ENCODE measurements at places on chromosomes 5 and 9. TPM values are rescaled to one million over a fixed set of nuclear protein-coding genes. Genes with fewer than 3 reads are reported as not detected.
A peak's percentile ranks its signal among the peaks of the same experiment; 100 is the strongest.

GRCh38 chr5:163433271-163433670 is 4.1 kb upstream of the CCNG1 start:
- no peak for DNase-seq

GRCh38 chr5:14557791-14558415 is 23.7 kb upstream of the OTULINL start:
- DNase-seq: no peak

IL7R gene
- total RNA-seq: 1.4 TPM

GRCh38 chr9:36258996-36259533 is 817 bp upstream of the GNE start:
- no peak for DNase-seq

MEIKIN gene
- not detected for total RNA-seq

GRCh38 chr5:167305591-167306213 is 985.7 kb upstream of the WWC1 start:
- DNase-seq: no peak

GRCh38 chr5:61162832-61163567 is 732 bp upstream of the SMIM15 start:
- DNase-seq: no peak

NPR3 gene
- 8.3 TPM for total RNA-seq

MIER3 gene
- total RNA-seq: 31.1 TPM

- peak; percentile 70 for DNase-seq
These were observed 104.6 kb upstream of the SMIM23 start for GRCh38 chr5:171681061-171681460.

IFNA8 gene
- not detected for total RNA-seq

F12 gene
- total RNA-seq: 13.7 TPM

PPIC gene
- total RNA-seq: 16.5 TPM

SOHLH1 gene
- not detected for total RNA-seq

ECM2 gene
- 4.5 TPM for total RNA-seq

HEMGN gene
- not detected for total RNA-seq

GRCh38 chr5:152246401-152246800 is 158.7 kb downstream of the NMUR2 start:
- DNase-seq: no peak

GRCh38 chr5:8505196-8505595 is 636.2 kb downstream of the MTRR start:
- no peak for DNase-seq

DNA sequence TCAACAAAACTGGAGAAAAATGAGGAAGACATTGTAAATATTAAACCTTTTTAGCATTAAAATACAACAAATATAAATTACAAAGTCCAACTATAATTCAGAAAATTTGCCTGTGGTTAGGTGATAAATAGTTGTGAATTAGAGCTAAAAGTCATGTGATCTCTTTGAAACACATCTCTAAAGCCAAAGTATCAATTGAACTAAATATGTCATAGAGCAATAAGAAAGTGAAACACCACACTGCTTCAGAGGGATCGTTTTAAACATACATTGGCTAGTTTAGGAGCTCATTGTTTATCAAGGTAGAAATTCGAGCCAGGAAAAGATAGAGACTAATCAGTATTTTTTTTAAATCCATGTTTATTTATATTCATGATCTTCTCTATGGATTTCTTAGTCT is 606.3 kb upstream of the ITGA1 start:
- DNase-seq: no peak

CATSPER3 gene
- 0.23 TPM for total RNA-seq

AGXT2 gene
- total RNA-seq: not detected

PCDHB13 gene
- total RNA-seq: 3.3 TPM

GRCh38 chr5:118529361-118530144 is 458.8 kb downstream of the DTWD2 start:
- DNase-seq: no peak

RXFP3 gene
- not detected for total RNA-seq

SLC34A3 gene
- total RNA-seq: 1.6 TPM

SLC25A2 gene
- not detected for total RNA-seq

- no peak for DNase-seq
These were observed 19.3 kb downstream of the DMRT3 start for GRCh38 chr9:995781-996180.

DNA sequence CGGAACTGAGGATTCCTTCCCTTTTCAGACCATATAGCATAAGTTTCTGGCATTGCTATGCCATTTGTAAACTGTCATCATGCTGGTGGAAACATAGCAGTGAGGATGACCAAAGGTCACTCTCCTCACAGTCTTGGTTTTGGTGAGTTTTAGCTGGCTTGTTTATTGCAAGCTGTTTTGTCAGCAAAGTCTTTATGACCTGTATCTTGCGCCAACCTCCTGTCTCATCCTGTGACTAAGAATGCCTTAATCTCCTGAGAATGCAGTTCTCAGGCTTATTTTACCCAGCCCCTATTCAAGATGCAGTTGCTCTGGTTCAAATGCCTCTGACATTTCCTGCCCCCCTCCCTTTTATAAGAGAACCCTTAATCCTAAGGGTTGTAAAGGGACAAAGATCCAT is 26.7 kb upstream of the GRIA1 start:
- no peak for DNase-seq

DNA sequence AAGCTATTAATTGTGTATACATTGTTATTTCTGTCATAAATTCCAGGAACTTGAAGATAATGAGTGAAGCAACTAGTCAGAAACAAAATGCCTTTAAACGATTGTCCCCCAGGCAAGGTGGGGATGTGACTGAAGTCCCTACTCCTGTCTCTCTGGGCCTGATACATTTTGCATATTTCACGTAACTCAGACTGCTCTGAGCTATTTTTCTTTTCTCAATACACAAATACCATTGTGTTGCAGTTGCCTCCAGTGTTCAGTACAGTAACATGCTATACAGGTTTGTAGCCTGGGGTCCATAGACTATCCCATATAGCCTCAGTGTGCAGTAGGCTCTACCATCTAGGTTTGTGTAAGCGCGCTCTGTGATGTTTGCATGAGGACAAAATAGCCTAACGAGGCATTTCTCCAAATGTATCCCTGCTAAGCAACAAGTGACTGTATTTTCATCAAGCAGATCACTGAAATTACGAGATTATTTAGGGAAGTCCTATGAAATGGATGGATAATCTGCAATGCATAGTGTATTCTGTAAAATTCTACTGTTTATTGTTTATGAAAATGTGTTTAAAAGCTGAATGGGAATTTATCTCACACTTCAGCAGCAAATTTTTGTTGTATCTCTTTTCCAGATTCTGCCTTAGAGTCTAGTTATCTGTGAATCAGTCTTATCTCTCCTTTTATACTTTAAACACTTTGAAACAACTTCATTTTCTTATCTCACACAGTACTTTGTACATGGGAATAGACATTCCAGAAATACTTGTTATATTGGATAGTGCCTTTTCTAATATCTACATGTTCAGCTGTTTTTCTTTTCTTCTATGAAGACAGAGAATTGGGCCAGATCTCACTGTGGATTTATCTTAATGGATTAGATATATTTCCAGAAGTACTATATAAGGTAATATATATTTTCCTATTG is 150.5 kb downstream of the CD180 start:
- no peak for DNase-seq

PPP3R2 gene
- total RNA-seq: not detected

Data from lower leg skin (tissue), 4 donors.